ENCODE measurements at places on chromosomes 11 and 22.

DNA sequence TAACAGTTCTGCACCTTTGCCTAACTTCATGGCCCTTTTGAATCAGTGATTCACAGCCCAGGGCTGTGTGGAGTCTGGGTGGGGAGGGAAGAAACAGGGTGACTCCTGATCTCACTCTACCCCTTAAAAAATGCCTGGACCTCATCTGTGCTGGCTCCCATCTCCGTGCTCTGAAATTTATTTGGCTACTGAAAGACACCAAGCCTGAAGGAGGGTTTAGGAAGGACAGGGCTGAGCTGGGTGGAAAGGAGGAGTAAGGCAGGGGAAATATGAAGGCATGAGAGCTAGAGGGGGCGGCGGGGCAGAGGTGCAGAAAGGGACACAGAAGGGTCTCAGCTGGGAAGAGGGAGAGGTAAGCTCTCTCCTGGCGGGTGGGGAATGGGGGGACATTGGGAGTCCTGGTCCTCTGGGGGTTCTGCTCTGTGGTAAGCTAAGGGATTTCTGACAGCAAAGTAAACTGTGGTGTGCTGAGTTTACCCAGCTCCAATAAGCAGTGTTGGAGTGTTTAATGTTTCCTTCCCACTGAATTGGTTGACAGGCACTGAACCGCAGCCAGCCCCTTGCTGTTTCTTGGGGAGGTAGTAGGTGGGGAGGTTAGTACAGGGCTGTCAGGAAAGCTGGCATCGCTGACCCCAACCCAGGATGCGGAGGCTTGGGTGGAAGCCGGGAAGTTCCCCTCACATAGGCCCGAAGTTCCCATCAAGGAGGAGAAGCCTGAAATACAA is 71.1 kb downstream of the RPUSD4 start:
- DNase-seq: no peak

- DNase-seq: no peak
Measured at GRCh38 chr22:23652711-23653110, 20.6 kb upstream of the DRICH1 start.

DNA sequence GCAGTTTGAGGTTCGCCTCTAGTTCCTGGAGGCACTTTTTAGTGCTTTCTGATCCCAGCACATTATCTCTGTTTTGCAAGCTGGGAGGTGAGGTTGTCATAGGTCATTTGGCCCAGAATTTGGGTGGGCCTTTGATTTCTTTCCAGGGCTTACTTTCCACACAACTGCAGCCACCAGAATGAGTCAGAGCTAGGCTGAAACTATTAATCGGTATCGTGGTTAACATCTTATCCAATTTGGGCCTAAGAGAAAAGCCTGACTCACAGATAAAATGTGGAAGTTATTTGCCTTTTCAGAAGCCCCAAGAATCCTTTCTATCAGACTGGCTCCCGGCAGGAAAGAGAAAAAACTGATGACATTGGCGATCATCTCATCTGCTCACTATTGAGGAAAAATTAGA is 166.4 kb downstream of the KIRREL3 start:
- no peak for DNase-seq

- DNase-seq: no peak
Measured at GRCh38 chr22:46827136-46827780, 64.8 kb downstream of the TBC1D22A start.

GRCh38 chr22:31248138-31248745 is 36.1 kb downstream of the LIMK2 start:
- DNase-seq: peak; percentile 90
